ENCODE measurements at places on chromosomes 11 and 22. TPM values are rescaled to one million over a fixed set of nuclear protein-coding genes. Genes with fewer than 3 reads are reported as not detected.

- no peak for DNase-seq
Measured at GRCh38 chr11:102793677-102794290, 4.2 kb downstream of the MMP1 start.

DNA sequence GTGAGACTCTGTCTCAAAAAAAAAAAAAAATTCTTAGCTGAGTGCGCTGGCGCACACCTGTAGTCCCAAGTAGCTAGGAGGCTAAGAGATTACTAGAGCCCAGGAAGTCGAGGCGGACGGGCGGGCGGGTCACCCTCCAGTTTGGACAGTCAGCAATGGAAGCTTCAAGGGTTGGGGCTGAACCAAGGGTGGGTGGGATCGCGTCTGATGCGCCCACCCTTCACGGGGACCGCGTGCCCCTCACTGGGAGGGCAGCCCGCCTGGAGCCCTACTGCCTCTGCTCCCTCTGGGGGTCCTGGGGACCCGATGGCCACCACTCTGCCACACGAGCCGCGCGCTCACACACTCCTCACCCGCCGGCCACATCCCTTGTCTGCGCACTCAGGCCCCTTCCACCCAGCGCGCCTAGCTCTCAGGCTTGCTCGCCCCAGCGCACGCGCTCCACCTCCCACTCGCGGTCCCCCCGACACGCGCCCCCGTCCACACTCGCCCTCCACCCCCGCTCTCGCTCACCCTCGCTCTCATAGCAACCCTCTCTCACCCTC is 494 bp downstream of the CHID1 start:
- DNase-seq, result no peak

- DNase-seq, result no peak
Measured at GRCh38 chr11:86220653-86221052, 23.9 kb upstream of the EED start.

- no peak for DNase-seq
Measured at GRCh38 chr11:104028476-104029263, 7.8 kb upstream of the DDI1 start.

- no peak for DNase-seq
Measured at GRCh38 chr11:134146598-134146997, 77.2 kb downstream of the NCAPD3 start.

DNA sequence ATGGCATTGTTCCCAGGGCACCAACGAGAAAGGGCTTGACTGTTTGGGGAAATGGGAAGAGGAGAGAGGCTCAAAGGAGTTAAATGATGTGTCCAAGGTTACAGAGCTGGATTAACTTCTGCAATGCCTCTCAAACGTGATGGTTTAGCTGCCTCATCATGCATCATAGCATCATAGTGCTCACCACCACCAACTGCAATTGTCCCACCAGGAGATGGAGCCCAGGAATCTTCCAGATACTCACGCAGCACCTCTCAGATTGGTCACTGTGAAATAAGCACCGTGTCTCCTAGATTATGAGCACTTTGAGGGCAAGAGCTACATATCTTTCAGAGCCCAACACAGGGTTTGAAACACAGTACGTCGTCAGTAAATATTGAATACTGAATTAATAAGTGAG is 69.2 kb downstream of the PRSS23 start:
- DNase-seq, result no peak

DNA sequence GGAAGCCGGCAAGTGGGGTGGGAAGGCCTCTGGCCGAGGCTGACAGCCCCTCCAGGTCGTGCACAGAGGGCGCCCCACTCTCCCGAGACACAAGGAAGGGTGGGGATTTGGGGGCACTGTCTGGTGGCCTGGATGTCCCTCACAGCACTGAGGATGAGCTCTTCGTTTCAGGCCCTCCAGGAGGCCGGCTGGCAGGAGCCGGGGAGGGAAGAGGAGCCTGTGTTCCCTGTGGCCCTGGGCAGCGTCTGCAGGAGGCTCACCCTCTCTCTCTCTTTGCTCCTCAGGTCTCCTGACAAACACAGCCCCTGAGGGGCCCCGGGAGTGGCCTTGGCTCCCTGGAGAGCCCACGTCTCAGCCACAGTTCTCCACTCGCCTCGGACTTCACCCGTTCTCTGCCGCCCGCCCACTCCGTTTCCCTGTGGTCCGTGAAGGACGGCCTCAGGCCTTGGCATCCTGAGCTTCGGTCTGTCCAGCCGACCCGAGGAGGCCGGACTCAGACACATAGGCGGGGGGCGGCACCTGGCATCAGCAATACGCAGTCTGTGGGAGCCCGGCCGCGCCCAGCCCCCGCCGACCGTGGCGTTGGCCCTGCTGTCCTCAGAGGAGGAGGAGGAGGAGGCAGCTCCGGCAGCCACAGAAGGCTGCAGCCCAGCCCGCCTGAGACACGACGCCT is 1078.0 kb downstream of the BRD1 start:
- DNase-seq, result no peak

GRCh38 chr11:63532799-63533475 is 3.7 kb upstream of the PLAAT4 start:
- DNase-seq, result no peak

- DNase-seq, result no peak
Measured at GRCh38 chr22:49179886-49180682, 647.6 kb downstream of the BRD1 start.

DNA sequence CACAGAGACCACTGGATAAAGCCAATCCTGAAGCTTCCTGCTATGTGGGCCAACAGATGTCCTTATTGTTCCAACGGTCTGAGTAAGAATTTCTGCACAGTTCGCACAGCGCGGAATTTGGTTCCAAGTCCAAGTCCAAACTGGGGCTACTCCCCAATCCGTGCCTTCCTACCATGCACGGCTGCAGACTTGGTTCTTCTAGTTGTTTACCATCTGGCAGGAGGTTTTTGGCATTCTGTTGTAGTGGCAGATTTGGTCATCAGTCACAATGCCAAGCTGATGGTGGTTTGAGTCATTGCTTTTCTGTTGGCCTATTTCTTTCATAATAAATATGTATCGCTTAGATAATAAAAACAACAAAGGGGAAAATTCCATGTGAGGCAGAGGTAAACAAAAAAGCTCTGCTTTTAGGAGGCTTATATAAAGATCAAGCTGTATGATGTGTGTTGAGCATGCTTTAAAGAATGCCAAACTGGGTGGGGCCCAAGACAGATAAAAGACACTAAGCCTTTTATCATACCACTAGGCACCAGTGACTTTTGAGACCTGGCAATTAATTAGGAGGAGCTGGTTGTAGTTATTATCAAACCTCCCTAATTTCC is 52.5 kb upstream of the SYN3 start:
- peak; percentile 25 for DNase-seq

DNA sequence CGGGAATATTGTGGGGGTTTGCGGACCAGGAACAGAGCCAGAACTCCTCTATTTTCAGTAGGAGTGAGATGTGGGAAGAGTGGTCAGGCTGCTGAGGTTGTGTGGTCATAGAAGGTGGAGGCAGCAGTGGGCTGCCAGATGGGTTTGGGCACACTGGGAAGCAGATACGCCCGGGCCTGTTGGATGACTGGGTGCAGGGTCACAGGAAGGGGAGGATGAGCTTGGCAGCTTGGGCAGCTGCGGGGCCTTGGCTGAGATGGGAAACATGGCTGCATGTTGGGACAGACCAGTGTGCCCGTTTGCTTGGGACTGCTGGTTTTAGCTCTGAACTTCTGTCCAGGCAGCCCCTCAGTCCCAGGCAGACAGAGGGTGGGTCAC is 11.4 kb downstream of the SHANK3 start:
- DNase-seq, result no peak

DNA sequence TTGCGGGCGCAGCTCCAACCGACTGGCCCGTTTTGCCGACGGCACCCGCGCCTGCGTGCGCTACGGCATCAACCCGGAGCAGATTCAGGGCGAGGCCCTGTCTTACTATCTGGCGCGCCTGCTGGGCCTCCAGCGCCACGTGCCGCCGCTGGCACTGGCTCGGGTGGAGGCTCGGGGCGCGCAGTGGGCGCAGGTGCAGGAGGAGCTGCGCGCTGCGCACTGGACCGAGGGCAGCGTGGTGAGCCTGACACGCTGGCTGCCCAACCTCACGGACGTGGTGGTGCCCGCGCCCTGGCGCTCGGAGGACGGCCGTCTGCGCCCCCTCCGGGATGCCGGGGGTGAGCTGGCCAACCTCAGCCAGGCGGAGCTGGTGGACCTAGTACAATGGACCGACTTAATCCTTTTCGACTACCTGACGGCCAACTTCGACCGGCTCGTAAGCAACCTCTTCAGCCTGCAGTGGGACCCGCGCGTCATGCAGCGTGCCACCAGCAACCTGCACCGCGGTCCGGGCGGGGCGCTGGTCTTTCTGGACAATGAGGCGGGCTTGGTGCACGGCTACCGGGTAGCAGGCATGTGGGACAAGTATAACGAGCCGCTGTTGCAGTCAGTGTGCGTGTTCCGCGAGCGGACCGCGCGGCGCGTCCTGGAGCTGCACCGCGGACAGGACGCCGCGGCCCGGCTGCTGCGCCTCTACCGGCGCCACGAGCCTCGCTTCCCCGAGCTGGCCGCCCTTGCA is 1.0 kb downstream of the FJX1 start:
- DNase-seq, result peak; percentile 42

GRCh38 chr22:26320447-26320846 is 108.6 kb upstream of the ASPHD2 start:
- DNase-seq, result no peak

DNA sequence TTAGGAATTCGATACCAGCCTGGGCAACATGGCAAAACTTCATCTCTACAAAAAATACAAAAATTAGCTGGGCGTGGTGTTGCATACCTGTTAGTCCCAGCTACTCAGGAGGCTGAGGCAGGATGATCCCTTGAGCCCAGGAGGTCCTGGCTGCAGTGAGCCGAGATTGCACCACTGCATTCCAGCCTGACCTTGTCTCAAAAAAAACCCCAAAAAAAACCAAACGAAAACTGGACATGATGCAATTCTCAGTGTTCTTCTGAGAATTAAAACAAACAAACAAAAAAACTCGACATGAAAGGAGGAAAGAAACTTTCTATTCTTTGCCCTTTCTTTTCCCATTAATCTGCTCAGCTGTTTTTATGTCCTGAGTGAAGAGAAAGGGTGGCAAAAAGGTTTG is 7.4 kb downstream of the MED17 start:
- no peak for DNase-seq

DNA sequence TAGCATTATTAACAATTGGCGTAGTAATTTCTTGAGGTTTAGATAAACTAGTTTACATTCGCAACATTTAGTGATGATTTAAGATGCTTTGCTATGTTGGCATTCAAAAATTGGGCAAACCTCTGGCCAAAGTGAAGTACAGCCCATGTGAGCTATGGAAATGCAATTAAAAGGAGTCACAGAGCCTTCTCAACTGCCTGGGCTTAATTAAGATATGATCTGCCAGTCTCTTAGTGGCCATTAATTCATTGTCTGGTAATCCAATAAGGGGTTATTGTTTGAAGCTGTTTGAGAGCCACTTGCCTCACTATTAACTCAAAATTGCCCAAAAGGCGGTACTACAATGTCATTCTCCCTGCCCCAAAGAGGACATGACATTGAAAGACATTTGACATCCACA is 608.9 kb downstream of the NTM start:
- DNase-seq, result no peak

- no peak for DNase-seq
Measured at GRCh38 chr11:46537121-46537520, 56.7 kb downstream of the AMBRA1 start.

DNA sequence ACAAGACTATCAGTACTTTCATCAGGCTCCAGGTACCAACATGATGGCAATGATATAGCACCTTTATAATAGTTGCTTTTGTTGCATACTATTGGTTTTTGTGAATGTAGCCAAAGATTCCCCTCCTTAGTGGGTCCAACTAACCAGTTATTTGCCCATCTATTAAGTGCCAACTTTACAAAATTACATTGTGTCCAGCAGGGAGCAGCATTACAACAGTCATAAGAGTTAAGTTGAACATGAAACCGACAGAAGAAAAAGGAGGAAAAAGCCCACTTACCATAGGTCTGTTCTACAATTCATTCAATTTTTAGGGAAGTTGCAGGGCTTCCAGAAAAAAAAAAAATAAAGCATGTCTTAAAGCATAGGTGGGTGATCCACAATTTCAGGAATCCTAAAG is 21.6 kb downstream of the IMMP1L start:
- DNase-seq, result peak; percentile 22

DNA sequence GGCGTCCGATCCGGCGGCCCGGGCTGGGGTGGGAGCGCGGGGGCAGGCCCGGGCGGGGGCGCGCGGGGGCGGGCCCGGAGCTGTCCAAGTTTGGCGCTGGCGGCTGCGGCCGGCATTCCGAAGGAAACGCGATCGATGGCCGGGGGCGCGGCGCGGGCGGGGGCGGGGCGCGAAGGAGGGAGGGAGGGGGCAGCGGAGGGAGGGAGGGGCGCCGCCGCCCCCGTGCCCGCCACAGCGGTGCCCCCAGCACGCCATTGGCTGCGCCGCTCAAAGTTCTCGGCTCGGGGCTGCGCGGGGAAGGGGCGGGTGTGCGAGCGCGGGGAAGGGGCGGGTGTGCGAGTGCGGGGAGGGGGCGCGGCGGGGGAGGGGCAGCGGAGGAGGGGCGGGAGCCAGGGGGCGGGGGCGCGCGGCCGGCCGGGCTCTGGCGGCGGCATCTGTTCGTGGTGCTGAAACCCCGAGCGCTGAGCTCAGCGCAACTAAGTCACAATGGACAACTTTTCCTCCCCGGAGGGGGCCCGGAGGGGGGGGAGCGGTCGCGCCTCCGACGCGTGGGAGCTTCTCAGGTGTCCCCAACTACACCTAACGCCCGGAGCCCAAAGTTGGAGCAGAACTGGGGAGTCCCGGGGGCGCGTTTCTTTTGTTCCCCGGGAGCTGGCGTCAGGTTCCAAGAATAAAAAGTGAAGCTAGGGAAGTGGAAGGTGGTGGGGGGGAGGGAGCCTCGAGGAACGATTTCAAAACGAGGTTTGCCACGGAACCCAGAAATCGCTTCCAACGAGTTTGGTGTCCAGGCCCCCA is 2.2 kb downstream of the PHF21B start:
- peak; percentile 0 for DNase-seq

- DNase-seq, result no peak
Measured at GRCh38 chr11:77121876-77122575, 6.0 kb upstream of the MYO7A start.

DNA sequence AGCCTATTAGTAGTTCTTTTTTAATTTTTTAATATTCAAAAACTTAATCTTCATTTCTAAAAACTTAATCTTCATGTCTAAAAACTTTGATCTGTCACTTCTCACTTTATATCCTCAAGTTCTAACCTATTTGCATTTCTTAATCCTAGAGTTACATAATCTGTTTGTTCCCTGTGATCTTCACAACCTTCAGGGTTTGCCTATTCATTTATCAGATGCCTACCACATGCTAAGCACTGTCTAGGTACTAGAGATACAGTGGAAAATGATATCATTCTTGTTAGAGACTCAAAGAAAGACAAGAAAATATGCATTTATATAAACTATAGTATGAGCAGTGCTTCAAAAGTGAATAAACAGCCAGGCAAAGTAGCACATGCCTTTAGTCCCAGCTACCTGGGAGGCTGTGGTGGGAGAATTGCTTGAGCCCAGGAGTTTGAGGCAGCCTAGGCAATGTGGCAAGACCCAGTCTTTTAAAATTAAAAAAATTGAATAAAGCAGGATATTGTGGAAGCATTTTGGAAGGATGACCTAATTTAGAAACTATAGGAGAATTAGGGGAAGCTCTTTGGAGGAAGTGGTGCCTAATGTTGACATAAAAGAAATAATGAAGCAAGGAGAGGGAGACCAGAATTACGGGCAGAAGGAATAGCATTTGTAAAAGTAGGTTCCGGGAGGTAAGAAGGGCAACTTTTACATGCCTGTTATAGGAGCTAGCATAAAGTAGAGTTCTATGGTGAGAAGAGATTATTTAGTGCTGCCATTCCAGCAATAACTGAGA is 54.4 kb upstream of the GRK2 start:
- no peak for DNase-seq

EMID1 gene
- total RNA-seq, result 0.24 TPM

MMP12 gene
- 0.10 TPM for total RNA-seq

OR2AG1 gene
- not detected for total RNA-seq

ZNF214 gene
- total RNA-seq, result 2.3 TPM

TANGO2 gene
- total RNA-seq, result 29.6 TPM

CARNS1 gene
- 0.05 TPM for total RNA-seq

All from A172 (cell line).